GM04504 (cell line): ENCODE measurements at places on chromosomes 2 and 18.

DNA sequence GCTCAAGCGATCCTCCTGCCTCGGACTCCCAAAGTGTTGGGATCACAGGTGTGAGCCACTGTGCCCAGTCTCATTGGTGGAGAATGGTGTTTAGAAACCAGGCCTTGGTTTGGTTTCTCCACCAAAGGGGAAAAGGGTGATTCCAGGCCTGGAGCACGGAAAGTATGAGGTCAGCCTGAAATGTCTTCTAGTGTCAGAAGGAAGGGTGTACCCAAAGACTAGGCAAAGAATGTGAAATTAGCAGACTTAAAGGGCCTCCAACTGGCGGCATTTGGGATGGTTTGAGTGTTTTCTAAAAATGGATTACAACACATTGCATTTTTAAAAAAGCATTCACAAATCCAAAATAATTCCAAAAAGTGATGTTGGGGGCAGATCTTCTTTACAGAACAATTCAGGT, 139.6 kb downstream of the SH3BP4 start:
- no peak for DNase-seq

GRCh38 chr2:121128741-121129659, 156.0 kb downstream of the TFCP2L1 start:
- no peak for DNase-seq

GRCh38 chr2:30105556-30105955, 41.3 kb upstream of the YPEL5 start:
- no peak for DNase-seq

GRCh38 chr2:240212425-240213225, 72.2 kb upstream of the OTOS start:
- no peak for DNase-seq

DNA sequence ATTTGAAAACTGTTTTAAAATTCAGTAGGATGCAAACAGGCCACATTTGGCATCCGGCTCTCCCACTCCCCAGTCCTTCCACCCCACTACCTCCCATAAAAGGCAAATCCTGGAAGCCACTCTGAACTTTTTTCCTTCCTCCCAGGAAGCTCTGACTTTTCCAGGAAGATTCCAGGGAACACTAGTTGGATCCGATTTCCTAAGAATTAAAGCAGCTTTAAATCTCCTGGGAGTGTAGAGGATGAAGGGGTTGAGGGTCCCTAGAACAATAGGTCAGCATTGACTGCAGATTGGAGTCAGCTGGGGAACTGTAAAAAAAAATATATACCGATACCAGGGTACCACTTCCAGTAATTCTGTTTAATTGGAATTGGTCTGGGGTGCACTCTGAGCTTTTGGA, 76.9 kb downstream of the CRIM1 start:
- no peak for DNase-seq

- DNase-seq = no peak
These were observed 1048.4 kb upstream of the CDH2 start for GRCh38 chr18:29225351-29225750.

DNA sequence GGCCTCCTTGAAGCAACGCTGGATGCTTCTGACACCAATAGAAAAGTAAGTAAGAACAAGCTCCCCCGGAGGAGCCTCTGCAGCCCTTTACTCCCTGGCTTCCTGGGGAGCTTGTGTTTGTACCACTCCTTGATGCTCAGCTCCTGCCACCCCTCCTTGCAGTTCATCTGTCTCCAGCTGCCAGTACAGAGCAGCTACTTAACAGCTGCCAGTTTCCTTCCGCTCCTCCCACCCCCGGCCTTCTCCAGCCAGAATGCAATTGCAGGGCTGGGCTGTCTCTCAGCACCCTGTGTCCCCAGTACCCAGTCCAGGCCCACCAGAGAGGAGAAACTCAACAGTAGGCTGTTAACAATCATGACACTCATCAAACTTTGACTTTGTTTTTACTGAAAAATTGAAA, 109.4 kb downstream of the AOX1 start:
- DNase-seq = no peak

- DNase-seq = no peak
These were observed 1.1 kb downstream of the LRATD1 start for GRCh38 chr2:14633461-14634181.

DNA sequence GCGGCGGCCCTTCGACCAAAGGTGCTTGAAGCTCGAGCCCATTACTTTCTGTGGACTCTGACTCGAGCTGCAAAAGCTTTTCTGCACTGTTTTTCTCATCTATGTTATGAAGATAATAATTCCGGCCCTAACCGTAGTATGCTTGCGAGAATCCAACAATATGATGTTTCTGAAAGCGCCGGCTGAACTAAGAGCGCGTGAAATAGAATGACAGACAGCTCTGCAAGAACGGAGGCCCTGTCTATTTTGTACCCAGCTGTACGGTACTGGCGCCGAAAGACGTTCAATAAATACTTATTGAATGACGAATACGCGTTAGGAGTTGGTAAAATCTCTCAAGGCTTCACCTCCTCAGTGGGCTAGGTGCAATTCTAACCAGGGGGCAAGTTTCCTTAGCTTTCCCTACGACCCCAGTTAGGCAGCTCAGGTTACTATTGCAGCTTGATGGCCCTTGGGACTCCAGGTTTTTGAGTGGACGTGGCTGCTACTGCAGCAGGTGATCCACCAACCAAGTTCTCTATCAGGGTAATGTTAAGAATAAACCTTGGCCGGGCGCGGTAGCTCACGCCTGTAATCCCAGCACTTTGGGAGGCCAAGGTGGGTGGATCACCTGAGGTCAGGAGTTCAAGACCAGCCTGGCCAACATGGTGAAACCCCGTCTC, 570 bp downstream of the SCRN3 start:
- DNase-seq = no peak

GRCh38 chr2:72993147-72993932, 76.0 kb downstream of the EMX1 start:
- DNase-seq = peak; percentile 4

DNA sequence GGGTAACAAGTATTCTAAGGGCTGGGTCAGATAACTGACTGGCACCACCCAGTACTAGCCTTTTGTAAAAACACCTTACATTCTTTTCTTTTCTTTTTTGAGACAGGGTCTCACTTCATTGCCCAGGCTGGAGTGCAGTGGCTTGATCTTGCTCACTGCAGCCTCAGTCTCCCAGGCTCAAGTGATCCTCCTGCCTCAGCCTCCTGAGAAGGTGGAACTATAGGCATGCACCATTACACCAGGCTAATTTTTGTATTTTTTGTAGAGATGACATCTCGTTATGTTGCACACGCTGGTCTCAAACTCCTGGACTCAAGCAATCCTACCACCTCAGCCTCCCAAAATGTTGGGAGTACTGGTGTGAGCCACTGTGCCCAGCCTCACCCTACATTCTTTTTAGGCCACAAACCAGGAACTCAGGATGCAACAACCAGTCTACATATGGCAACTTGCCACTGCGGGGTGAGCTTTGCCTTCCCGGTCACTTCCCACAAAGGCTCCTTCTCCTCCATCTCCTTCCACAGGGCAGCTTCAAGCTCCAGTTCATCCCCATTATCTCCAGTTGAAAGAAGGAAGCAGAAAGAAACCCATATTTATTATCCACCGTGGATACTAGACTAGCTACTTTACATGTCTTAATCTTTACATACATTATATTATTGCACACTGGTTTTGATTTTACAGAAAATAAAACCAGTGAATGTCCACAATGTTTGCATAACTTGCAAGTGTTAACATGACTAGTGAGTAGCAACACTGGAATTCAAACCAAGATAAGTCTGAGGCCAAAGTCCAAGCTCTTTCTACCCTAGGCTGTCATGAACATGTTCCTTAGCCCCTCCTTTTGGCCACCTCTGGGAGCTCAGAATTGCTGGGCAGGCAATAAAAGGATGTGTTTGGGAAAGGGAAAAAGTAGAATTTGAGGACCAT, 23.7 kb upstream of the AP1S3 start:
- peak; percentile 28 for DNase-seq

DNA sequence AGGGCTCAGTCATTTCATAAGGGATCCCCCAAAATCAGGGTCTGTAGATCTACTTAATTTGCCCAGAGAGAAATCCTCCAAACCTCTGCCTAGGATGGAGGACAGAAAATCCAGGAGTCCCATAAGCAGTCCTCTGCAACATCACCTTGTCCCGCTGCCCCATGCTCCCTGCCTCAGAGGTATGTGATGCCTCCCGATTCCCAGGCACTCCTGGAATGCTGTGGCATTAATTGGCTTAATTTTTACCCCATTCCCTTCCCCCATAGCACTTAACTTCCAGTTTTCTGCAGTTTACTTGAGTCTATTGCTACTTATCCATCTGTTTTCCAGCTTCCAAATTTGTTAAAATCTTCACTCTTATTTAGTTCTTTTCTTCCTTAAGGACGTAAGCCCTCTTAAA, 91.6 kb upstream of the TSPYL6 start:
- DNase-seq = no peak

DNA sequence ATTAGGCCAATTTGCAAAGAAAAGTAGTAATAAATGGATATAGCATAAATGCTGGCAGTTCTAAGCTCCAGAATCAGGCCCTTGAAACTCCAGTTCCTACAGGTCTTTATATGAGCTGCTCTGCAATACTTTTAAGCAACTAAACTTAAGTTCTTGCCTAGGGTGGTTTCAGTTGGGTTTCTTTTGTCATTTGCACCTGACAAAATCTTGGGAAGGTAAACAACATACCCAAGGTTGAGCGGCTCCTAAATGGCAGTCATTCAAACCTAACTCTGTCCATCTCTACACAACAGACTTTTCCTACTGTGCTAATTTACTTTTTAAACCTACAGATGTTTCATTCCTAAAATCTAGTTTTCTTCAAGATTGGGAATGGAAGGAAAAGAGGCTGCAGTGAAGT, 9.3 kb upstream of the KANSL1L start:
- no peak for DNase-seq

GRCh38 chr18:68960355-68960754, 162.5 kb downstream of the CCDC102B start:
- no peak for DNase-seq

GRCh38 chr18:39178166-39178565, 1612.6 kb upstream of the CELF4 start:
- no peak for DNase-seq

GRCh38 chr18:59054496-59055287, 85.0 kb upstream of the SEC11C start:
- DNase-seq = peak; percentile 42

DNA sequence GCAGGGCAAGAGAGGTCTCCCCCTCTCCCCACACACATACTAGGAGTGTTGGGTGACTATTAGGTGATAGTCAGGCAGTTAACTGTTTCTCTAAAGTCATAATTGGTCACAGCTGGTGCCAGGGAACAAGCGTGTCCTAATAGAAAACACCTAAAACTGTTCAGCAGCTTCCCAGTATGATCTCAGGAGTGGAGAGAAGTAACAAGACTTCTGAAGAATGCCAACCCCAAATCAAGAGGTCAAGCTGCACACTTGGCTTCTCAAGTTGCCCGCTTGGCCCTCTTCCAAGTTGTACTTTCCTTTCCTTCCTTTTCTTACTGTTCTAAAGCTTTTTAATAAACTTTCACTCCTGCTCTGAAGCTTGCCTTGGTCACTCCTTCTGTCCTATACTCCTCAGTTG, 22.4 kb upstream of the STAT1 start:
- DNase-seq = no peak

- no peak for DNase-seq
These were observed 283.4 kb downstream of the CLIP4 start for GRCh38 chr2:29398384-29399237.

DNA sequence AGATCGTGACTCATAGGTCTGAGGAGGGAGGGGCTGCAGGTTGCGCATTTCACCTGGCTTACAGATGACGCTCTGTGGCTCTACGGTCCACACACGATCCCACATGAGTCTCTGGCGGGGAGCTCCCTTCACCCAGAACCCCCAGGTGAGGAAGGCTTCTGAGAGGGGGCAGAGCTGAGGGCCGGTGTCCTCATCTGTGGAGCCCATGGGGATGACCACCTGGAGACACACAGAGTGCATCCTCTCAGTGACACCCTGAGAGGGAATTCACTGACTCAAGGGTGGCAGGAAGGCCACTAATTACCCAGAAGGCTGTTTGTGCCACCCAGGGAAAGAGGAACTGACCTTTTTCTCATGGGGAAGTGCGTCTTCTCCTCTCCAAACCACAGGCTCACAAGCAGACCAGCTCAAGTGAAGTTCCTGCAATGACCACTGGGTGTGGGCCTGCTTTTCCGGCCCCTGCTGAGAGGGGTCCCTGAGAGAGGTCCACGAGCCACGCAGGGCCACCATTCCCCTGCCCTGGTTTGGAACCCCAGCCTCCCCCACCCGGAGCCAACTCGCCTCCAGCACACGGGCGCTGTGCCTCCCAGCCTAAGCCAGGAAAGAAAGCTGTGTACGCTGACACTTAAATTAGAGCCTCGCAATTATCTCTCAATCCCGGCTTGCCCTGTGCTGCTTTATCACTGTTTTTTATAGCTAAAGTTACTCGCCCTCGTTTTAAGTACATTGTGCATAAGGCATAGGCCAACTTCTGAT, 114.1 kb downstream of the BCL11A start:
- DNase-seq = no peak

GRCh38 chr18:79766308-79766707, 31.4 kb upstream of the KCNG2 start:
- no peak for DNase-seq

DNA sequence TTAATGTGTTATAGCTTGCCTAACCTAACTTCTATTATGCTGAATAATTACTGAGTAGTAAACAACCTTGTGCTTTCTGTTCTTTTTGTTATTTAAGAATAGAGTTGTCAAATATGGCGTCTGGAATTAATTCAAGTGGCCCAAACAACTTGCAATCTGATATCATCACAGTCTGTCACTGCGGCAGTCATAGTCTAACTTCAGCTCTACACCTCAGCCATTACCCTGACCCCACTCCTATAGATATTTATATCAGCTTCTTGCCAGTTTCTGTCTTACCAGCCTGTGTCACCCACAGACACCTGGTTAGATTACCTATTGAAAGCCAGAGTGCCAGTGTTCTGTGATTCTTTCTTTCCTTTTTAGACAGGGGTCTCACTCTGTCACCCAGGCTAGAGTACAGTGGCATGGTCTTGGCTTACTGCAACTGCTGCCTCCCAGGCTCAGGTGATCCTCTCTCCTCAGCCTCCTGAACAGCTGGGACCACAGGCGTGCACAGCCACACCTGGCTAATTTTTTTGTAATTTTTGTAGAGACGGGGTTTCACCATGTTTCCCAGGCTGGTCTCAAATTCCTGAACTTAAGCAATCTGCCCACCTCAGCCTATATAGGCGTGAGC, 14.1 kb upstream of the KLHL41 start:
- no peak for DNase-seq

- DNase-seq = peak; percentile 66
These were observed 130.9 kb downstream of the EXOC6B start for GRCh38 chr2:72694715-72695496.

GRCh38 chr2:69003731-69004130, 9.2 kb upstream of the ANTXR1 start:
- DNase-seq = no peak

DNA sequence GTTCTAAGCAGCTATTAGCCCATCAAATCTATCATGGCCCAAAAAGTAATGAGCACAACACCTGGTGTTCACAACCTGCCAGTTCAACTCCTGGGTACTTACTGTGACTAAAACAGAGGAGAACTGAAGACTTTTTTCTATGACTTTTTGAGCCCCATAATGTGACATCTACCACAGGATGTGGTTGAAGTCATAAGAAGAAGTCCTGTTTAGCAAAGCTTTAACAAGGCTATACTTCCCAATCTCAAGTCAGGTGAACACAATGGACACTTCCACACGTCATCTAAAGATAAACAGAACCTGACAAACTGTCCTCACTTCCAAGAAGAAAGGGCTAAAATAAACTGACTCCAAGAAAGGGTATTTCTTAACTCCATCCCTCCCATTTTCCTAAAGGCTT, 138.8 kb downstream of the ATAD2B start:
- DNase-seq = no peak

GRCh38 chr2:3100386-3100785, 277.2 kb downstream of the EIPR1 start:
- no peak for DNase-seq
